ENCODE measurements at places on chromosomes 4 and X. TPM values are rescaled to one million over a fixed set of nuclear protein-coding genes. Genes with fewer than 3 reads are reported as not detected.

- DNase-seq = no peak
These were observed 92.3 kb downstream of the REPS2 start for GRCh38 chrX:17038681-17039161.

DNA sequence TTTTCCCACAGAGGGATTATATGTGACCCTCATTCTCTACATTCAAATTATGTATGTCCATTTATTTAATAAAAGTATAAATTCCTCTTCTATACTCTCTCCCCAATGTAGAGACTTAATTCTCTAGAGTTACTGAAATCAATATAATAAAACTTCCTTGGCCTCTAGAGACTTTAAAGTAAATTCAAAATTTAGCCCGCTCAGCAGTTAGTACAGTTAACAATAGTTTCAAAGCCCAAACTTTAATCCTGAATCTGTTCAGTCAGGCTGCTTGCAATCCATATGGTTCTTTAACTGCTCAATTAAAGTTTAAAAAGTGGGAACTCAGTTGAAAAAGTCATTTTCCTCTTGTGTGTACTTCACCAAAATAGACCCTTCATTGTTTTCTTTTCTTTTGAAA lies 2558.4 kb downstream of the ARAP2 start:
- DNase-seq = no peak

- no peak for DNase-seq
These were observed 103.0 kb downstream of the IRF2 start for GRCh38 chr4:184371390-184371787.

DNA sequence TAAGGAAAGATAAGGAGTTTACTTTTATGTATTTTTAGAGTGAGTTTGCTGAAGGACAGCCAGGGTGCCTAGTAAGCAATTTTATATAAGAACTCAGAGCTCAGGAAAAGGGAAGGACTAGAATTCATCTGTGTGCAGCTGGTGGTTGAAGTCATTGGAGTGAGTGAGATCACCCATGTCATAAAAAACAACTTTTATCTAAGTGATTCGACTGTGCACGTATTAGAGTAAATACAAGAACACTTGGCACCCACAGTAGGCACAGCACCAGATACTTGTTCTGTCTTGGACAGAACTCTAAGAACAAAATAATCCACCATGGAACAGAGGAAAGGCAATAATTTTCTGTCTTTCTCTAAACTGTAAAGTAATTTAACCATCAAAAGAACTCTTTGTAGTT lies 31.6 kb downstream of the SYNPO2 start:
- peak; percentile 37 for DNase-seq

- DNase-seq = no peak
These were observed 177.8 kb upstream of the C1QTNF7 start for GRCh38 chr4:15250021-15250441.

GRCh38 chr4:28555866-28556265 lies 1695.2 kb downstream of the STIM2 start:
- no peak for DNase-seq

- no peak for DNase-seq
These were observed 36.0 kb downstream of the P2RY8 start for GRCh38 chrX:1500701-1501624.

DNA sequence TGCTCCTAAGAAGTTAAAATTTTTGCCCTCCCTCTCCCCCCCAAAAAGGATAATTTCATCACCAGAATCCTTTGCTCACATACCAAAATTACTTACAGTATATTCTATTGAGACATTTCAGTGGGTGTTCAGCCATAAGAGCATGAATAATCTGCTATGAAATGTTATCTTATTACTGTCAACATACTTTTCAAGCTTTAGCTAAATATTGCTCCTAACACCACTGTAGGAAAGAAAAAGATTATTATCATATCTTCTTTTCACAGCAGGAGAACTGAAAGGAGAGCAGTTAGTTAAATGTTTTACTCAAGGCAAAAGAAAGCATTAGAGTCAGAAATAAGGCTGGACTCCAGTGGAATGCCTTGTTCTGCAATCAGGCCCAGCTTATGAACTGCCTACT lies 231.0 kb upstream of the GYPA start:
- DNase-seq = no peak

- no peak for DNase-seq
These were observed 126.4 kb downstream of the HMX1 start for GRCh38 chr4:8745005-8745790.

GRCh38 chrX:20143561-20143960 lies 1.9 kb upstream of the EIF1AX start:
- no peak for DNase-seq

DNA sequence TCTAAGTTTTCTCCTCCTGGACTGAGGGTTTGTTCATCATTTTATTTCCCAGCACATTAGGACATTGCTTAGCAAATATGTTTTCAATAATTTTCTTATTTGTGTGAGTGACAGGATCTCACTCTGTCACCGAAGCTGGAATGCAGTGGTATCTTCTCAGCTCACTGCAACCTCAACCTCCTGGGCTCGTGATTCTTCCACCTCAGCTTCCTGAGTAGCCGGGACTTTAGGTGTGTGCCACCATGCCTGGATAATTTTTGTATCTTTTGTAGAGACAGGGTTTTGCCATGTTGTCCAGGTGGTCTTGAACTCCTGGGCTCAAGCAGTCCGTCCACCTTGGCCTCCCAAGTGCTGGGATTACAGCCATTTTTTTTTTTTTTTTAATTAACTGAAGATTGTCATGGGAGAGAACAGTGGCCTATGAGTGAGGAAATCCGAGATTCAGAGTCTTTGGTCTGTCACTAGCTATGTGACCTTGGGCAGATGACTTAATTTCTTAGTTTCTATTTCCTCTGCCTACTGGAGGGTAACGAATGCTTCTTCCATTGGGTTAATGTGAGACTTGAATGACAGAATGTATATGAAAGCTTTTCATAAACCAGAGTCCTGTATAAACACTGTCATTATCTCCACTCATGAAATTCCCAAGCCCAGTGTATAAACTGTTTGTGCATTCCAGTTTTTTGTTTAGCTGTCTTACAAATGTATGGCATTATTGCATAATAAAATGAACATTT lies 23.9 kb downstream of the MOB1B start:
- DNase-seq = no peak

DNA sequence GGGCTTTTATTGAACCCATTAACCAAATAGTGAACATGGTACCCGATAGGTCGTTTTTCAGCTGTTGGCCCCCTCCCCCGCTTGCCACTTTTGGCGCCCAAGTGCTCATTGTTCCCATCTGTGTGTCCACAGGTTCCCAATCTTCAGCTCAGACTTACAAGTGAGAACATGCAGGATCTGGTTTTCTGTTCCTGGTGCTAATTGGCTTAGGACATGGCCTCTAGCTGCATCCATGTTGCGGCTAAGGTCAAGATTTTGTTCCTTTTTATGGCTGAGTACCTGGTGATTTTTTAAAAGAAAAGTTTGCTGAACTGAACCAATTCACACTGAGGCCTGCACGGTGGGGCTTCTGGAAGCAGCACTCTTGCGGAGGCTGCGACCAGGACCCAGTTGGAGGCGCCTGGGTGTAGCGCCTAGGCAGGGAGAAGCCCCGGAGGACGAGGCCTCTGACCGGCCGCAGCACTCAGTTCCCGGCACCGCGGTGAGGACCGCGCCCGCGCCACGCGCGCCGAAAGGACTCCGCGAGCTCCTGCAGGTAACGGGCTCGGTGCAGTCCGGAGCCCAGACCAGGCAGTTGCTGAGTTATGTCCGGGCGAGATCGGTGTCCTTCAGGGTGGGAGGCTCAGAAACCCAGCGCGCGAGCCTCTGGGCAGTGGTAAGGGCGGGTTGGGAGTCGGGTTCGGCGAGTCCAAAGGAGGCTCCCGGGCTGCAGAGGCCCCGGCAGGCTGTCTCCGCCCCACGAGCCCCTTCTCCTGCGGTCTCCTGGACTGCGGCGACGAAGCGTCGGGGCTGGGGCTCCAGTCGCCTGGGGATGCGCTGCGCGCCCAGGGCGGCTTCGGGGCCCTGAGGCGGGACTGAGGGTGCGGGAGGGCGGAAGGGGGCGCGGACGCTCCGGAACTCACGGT lies 15.8 kb upstream of the SLC25A4 start:
- no peak for DNase-seq

DNA sequence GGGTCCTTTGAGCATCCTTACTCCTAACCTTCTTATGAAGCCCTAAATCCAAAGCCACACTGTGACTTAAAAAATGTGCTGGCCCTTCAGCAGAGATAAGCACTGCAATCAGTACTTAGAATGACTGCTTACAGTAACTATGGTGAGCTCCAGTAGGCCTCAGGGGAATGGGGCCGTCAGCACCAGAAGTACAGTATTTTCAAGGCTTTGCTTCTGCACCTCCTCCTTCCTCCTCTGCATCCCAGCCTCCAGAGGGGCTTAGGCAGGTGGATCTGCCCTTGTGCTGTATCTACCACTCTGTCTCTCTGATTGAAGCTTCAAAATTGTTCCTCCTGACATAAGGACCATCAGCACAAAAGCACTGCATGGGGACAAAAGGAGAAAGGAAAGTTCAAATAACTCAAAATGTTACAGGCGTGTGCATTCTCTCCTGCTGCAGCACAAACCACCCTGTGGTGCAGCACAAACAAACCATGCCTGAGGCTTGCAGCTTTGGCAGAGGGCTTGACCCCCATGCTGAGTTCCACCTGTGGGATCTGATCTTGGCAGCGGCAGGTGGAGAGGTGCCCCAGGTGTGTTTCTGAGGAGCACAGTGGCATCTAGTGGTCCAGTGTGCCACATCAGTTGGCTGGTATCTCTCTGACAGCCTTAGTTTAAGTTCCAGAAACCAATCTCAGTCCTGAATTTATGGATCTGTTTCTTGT lies 164.7 kb downstream of the SOWAHB start:
- DNase-seq = no peak

GRCh38 chr4:158186815-158187214 lies 14.0 kb upstream of the GASK1B start:
- no peak for DNase-seq

Gene AR
- 0.25 TPM for total RNA-seq

Gene CYTL1
- total RNA-seq = 8.2 TPM

All from kidney epithelial cell (primary cell).